Esophagus muscularis mucosa (tissue), 4 donors: ENCODE measurements at places on chromosomes 13 and 19.
A peak's percentile ranks its signal among the peaks of the same experiment; 100 is the strongest.

DNA sequence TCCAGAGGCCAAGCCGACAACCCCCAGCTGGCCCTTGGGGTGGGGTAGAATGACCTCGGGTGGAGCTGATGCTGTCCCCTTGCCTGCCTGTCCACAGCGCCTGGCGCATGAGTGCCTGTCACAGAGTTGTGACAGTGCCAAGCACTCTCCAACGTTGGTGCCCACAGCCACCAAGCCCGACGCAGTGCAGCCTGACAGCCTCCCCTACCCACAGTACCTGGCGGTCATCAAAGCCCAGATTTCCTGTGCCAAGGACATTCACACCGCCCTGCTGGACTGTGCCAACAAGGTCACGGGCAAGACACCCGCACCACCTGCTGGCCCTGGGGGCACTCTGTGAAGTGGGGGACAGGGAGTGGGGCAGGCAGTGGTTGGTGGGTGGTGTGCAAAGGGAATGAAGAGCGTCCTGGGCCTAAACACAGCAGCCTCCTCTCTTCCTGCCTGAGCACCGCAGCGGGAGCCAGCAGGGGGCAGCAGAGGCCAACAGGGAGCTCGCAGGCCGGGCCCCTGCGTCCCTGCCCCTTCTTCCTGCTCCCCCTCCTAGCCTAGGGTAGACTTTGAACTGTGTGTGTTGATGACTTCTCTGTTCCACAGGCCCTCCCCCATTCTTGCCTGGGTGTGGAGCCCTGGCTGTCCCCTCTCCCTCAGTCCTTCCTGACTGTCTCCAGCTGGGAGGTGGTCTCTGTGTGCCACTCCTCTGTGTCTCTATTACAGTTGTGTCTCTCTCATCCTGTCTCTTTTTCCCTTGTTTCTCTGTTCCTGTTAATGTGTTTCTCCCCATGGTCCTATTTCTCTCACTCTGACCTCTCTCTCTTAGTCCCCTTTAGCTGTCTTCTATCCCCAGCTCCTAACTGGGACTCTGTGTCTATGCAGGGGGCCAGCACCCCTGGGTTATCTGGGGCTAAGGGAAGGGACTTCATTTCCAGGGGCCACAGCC lies 6.5 kb downstream of the MED29 start:
- DNase-seq = peak; percentile 97

DNA sequence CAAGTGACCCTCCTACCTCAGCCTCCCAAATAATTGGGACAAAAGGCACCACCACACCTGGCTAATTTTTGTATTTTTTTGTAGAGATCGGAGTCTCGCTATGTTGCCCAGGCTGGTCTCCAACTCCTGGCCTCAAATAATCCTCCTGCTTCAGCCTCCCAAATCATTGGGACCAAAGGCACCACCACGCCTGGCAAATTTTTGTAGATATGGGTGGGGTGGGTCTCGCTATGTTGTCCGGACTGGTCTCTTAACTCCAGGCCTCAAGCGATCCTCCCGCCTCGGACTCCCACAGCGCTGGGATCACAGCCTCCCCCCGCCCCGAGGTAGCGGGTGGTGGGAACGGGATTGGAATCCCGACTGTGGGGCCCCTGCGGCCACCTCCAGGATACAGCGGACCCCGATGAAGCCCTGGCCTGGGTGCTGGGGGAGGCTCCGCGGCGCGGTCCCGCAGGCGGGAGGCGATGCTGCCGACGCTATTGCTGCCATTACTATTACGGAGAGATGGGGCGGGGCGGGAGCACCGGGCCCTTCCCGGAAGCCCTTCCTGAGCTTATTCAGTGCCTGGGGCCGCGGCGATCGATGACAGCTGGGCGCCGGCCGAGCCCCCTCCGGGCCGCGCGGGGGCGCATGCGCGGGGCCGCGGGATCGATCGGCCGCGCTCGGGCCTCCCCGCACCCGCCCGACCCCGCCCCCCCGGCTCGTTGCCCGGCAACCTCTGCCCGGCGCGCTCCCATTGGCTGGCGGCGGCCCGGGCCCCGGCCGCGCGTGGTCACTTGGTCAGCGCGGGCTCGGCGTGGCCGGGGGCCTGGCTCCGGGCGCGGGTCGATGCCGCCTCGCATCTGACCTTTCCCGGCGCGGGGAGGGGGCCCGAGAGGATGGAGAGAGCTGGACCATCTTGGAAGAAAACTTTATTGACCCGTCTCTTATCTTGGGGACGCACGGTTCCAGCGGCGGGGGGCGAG lies 27.9 kb upstream of the ONECUT3 start:
- DNase-seq = no peak

GRCh38 chr13:31965361-31966066 lies 66.1 kb upstream of the FRY start:
- no peak for DNase-seq

DNA sequence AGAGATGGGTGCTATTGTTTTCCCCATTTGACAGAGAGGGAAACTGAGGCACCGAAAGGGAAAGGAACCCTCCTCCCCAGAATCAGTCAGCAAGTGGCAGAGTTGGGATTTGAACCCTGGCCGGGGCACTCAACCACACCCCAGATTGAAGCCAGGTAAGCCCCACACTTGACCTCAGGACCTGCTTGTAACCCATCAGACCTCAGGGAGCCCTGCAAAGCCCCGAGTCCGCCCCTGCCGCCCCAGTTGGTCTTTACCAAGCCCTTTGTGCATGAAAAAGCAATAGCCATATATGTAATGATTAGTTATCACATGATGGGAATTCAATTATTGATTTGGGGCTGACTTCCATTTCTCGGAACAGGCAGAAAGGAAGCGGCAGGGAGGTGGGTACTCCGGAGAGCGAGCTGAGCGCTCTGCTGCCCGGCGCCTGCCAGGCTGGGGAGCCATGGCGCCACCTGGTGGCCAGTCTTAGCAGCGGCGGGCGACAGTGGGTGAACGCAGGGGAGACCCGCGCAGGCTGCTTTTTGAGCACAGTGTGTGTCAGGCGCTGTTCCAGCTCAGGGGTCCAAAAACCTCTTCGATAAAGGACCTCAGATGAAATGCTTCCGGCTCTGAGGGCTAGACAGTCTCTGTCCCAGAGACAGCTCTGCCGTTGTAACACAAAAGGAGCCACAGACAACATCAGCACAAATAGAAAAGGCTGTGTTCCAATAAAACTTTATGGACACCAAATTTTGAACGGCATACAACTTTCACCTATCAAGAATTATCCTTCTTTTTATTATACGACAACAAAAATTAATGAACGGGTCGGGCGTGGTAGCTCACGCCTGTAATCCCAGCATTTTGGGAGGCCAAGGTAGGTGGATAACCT lies 82.9 kb upstream of the CACNA1A start:
- no peak for DNase-seq

DNA sequence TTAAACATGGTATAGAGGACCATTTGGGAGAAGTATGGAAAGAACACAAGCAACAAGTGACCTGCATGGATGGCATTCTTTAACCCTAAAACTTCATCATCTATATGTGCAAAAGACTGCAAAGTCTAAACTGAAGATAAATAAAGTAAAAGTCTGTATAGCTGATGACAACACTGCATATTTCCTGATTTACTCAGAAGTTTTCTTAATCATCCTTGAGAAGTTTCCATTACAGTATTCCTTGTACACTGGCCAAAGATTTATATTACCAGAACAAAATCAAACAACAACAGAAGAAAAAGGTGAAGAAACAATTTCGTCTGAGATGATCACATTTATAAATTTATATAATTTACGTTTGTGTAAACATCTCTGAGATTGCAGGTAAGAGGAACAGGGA lies 805.7 kb downstream of the PCDH9 start:
- no peak for DNase-seq

GRCh38 chr13:111314852-111315251 lies 5.6 kb upstream of the TEX29 start:
- no peak for DNase-seq

GRCh38 chr13:73825143-73825542 lies 309.1 kb downstream of the KLF12 start:
- DNase-seq = no peak
